ENCODE measurements at places on chromosomes 13 and 19.

DNA sequence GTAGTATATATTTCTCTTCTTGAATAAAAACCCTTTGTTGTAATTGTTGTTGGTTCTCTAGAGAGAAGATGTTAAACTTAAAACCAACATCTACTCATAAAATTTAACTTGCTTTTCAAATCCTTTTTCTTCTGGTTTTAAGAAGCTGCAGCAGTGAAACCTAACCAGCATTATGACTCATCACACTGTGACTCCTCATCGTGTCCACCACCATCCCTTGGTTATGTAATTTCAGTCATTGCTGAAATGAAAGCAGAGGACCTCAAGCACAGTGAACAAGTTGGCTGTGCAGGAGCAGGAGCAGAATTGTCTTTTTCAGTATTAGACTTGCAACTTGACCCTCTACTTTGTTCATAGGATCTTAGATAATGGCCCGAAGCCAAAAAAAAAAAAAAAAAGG, 64.9 kb upstream of the HTR2A start:
- no peak for DNase-seq

- DNase-seq = no peak
These were observed 60.6 kb upstream of the C13orf46 start for GRCh38 chr13:114034481-114034891.

DNA sequence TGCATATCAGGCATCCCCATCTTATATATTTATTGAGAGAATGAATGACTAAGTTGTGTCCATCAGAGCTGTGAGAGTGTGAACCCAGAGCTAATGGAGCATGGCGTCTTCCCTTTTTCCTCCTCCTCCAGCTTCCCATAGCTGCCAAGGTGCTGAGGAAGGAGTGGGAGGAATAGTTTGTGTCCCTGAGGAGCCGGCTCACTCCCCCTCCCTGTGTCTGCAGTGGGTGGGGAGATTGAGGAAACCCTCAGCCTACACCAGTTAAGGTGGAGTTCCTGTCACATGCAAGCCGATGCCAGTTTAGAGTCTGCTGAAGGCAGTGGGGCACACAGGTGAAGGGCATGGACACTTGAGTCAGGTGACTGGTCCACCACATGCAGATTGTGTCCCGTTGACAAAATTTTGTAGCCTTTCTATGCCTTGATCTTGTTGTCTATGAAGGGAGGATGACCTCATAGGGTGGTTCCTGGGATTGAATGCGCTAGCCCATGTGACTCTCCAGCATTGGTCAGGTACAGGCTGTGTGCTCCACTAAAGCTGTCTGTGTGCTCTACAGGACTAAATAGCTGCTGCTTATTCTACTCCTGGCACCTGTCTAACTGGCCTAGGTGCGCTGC, 47.6 kb upstream of the GPI start:
- DNase-seq = no peak

- no peak for DNase-seq
These were observed 354.1 kb downstream of the SUCLA2 start for GRCh38 chr13:47647001-47647400.

GRCh38 chr13:98207416-98207815, 30.3 kb upstream of the RNF113B start:
- DNase-seq = no peak

GRCh38 chr13:92074658-92075057, 676.2 kb downstream of the GPC5 start:
- DNase-seq = no peak

GRCh38 chr19:30807278-30807677, 435.1 kb downstream of the ZNF536 start:
- no peak for DNase-seq

DNA sequence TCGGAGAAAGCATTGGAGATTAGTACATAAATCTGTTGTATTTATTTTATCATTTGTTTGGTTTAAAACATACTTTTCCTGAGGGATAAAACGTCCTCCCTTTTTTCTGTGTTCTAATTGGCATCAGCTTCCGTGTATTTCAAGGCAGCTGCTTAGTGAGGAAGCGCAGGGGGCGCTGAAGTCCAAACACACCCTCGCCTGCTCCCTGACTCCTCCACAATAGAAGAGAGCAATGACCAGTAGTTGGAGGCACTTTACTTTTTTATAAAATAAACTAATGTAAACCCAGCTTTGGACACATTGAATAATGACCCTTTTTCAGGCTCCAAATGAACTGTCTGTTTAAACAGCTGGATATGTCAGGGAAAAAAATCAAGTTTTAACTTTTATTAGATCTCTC, 79.9 kb downstream of the RNASEH2B start:
- DNase-seq = no peak

DNA sequence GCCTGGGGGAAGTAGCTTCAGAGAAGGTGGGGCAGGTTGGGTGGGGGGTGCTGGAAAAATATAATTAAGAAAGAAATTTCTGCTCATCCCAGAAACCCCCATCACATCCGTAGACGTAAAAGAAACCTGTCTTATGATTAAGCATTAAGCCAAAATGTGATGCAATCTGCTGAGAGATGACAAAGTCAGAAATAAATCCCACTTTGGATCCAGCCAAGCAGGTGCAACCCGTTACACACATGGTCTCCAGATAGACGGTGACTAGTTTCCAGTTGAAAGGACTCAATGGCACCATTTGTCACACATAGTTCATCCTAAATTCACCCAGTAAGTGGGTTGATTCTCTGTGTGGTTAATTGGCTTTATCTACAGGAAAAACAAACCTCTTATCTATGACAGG, 34.1 kb downstream of the PSG5 start:
- DNase-seq = no peak

GRCh38 chr13:76646946-76647345, 239.3 kb downstream of the KCTD12 start:
- no peak for DNase-seq

DNA sequence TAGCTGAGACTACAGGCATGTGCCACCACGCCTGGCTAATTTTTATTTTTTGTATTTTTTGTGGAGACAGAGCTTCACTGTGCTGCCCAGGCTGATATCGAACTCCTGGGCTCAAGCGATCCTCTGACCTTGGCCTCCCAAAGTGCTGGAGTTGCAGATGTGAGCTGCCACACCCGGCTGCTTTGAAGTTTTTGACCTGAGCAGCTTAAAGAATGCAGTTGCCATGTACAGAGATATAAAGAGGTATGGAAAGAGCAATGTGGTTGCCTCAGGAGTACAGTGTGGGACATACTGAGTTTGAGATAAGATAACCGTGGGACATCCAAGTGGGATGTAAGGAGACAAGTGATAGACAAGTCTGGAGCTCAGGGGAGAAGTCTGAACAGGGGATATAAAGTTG, 82.7 kb upstream of the LSM14A start:
- no peak for DNase-seq

DNA sequence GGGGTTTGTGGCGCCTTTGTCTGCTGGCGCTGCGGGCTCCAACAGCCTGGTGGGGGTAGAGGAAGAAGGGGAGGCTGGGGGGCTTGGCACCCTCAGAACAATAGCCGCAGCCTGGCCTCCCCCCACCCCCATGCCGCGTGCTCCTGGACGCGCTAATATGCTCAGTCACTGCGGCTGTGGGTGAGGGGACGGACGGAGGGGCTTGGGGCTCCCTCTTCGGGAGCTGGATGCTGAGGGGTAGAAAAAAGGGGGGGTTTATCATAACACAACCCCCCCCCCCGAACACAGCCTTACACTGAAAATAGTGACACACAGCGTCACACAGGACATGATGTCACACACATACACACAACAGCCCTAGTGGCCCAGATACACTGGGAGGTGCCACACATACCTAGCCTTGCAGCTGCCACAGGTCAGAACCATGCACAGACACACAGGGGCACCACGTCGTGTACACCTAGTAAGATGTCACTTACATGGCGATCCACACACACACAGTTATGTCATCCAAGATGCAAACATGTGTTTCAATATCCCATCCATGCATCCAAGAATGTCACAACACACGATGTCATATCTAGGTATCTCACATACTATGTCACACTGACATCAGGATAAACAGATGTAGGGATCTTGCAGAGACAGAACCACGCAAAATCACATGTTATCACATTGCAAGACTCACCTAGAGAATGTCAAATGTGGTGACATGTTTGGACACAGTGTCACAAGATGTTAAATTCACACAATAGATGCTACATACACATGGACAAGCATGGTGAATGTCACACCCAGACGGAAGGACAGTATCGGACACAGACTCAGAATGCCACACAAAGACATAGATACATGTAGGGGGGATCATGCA, 806 bp downstream of the MAST1 start:
- no peak for DNase-seq

DNA sequence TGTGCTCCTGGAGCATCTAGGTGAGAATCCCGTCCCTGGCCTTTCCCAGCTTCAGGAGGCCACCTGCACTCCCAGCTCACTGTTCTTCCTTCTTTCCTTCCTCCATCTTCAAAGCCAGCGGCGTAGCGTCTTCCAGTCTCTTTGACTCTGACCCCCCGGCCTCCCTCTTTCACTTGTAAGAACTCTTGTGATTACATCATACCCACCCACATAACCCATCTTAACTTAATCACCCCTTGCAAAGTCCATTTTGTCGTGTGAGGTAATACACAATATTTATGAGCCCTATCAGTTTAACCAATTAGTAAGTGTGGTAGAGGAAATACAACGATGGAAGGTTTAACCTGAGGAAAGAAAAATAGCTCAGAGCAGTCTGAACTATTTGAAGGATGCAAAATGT, 4.6 kb upstream of the CDC16 start:
- no peak for DNase-seq

GRCh38 chr19:19661675-19662251, 1.7 kb downstream of the ATP13A1 start:
- DNase-seq = no peak

GRCh38 chr13:112616586-112617362, 28.8 kb upstream of the TUBGCP3 start:
- no peak for DNase-seq

DNA sequence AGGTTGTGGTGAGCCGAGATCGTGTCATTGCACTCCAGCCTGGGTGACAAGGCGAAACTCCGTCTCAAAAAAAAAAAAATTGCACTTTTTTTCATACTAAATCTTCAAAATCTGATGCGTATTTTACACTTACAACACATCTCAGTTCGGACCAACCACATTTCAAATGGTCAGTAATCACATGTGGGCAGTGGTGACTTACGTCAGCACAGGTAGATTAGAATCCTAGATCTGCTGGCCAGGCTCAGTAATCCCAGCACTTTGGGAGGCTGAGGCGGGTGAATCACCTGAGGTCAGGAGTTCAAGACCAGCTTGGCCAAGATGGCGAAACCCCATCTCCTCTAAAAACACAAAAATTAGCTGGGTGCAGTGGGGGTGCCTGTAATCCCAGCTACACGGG, 1.6 kb upstream of the FARSA start:
- no peak for DNase-seq

DNA sequence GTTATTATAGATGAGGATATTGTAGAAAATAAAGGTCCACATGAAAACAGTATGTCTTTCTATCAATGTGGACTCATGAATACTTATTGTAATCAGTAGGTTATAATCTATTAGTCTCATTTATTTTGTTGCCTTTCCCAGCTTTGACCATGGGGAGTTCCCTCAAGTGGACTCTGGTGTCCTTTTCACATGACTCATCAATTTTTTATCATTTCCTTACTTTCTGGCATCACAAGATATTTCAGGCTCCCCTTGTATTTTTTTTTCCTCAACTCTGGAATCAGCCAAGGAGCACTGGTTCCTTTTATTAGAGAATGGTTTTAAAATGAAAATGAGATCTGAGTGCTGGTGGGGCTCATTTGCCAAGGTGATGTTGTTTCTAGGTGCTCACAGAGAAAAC, 63.4 kb upstream of the DIAPH3 start:
- no peak for DNase-seq

GRCh38 chr19:709196-709964, 645 bp downstream of the PALM start:
- DNase-seq = no peak

DNA sequence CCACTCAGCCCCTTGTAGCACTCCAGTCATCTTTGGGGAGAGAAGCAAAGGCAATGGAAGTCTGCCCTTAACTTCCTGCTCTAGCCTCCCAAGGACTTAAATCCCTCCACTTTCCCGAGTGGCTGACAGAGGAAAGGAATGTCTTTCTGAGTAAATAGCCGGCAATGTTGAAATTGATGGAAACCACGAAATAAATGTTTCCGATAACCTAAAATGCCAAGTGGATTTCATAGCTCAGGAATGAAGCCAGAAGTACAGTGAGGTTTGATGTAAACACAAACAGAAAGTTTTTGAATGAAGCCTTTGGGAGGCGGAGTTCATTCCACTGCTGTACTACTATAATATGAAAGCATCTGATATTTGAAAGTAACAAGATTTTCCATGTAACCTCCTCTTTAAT, 14.0 kb upstream of the TBC1D4 start:
- DNase-seq = no peak

GRCh38 chr13:100381595-100382224, 206.9 kb downstream of the GGACT start:
- no peak for DNase-seq

DNA sequence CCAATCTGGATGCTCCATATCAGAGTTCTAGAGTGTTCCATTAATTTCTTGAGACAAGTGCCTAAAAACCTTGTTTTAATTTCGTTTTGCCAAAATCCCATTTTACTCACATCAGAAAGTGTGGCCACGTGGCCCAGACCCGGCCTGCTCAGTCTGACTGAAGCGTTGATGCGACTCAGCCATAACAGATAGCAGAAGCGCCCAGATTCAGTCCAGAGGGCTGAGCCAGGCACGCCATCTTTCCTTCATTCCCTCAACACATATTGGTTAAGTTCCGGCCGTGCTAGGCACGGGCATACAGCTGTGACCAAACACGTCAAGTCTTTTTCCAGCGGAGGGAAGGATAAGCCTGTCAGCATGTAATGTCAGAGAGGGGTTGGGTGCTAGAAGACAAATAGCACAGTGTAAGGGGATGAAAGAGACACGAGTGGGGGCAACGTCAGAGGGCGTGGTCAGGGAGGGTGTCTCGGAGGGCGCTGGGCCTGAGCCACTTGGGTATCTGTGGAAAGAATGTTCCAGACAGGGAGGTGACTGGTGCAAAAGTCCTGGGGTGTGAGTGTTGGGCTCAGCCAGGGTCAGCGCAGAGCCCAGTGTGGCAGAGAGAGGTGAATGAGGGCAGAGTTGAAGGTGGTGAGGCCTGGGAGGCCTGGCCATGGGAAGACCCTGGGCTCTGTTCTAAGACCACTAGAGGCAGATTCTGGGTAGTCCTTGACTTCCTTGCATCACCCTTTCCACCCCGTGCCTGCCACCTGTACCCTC, 3.1 kb downstream of the F10 start:
- no peak for DNase-seq

GRCh38 chr13:48695776-48696175, 42.0 kb downstream of the CYSLTR2 start:
- DNase-seq = no peak

GRCh38 chr13:50446611-50447010, 396.9 kb downstream of the DLEU7 start:
- no peak for DNase-seq

DNA sequence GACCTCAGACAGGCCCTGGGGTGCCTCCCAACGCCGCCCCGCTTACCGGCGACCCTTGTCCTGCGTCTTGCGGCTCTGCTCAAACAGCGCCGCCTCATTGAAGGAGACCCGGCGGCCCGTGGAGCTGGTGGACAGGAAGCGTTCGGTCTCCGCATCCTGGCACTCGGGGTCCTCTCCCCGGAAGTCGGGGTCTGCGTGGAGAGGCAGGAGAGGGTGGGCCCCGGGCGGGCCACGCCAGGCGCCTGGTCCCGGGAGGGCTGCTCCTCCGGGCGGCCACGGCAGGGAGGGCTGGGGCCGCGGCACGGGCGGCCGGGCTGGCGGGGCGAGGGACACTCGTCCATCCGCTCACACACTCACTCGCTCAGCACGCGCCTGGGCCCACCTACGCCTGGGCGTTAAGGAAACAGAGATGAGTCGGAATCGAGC, 2.8 kb downstream of the CBARP start:
- no peak for DNase-seq

All from stimulated activated CD8-positive, alpha-beta memory T cell treated with anti-CD3 and anti-CD28 coated beads, Interleukin-4, amount 100 ng/mL, for 1 hour (primary cell).